ENCODE measurements at places on chromosomes 5 and 9.

- DNase-seq = no peak
These were observed 142.7 kb downstream of the PIP5K1B start for GRCh38 chr9:68847765-68848164.

DNA sequence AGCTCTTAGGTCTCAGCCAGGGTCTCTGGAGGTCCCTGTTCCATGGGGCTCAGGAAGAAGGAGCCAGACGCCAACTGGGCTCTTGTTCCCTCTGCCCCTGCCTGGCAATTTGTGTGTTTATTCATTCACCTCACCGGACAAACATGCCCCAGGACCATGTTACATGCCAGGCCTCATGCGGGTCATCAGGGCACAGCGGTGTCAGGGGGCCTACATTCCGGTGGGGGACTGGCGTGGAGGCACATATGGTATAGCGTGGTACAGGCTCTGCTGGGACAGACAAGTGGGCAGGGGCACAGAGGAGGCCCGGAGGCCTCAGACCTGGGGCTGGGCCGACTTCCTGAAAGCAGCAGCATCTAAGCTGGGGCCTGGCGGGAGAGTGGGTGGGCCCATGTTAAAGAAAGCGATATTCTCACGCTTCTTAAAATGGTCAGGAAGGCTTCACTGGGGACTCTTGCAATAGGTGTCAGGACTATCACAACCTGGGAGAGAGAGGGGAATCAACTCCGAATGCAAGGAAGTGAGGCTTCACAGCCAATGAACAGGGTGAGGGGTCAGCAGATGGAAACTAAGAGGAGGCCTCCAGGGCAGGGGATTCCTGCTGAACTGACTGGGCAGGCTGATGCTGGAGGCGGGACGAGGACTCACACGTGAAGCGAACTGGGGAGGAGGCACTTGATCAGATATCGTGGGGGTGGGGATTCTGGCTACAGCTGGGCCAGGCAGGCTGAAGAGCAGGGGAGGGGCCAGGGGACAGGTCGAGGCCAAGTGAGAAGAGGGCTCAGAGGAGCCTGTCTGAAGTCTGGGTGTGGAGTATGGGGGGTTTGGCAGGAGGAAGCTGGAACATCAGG lies 41.9 kb downstream of the NCS1 start:
- peak; percentile 96 for DNase-seq

DNA sequence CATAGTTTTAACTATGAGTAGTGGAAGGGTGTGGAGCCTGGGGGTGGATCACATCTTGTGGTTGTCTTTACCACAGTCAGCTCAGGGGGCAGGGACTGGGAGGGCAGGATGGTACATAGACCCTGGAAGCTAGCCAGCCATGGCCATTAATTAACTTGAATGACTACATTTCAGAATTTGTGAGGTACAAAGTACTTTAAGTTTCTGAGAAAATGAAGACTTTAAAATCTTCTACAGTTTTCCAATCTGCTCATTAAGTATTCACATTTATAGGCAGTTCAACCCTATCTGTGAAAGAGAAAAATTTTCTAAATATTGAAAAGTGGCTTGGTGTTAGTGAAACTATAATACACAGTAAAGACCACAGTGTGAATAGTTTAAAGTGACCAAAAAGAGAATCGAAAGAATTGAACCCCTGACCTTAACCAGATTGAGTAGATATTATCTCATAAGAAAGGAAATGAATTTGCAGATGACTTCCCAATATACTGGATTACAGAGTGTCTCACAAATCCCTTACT lies 234.2 kb upstream of the MEF2C start:
- DNase-seq = no peak

- peak; percentile 17 for DNase-seq
These were observed 84.6 kb downstream of the CEMIP2 start for GRCh38 chr9:71683598-71684235.

- no peak for DNase-seq
These were observed 235.3 kb downstream of the PRDM9 start for GRCh38 chr5:23742701-23743100.

DNA sequence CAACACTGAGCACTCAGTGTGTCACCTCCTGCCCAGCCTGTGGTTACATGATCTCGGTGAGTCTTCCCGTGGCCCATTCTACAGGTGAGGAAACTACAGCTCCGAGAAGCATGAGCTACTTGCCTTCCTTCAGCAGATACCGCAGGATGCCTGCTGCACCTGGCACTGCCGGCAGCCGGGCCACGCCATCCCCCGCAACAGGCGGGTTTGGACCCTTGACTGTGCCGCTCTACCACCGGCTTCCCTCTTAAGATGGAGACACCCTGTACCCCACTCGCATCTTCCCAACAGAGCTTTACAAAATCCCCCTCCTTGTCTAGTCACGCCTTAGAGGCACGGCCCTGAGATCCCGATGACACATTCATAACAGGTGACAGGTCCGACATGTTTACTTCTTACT lies 74.9 kb upstream of the OTULINL start:
- DNase-seq = no peak

DNA sequence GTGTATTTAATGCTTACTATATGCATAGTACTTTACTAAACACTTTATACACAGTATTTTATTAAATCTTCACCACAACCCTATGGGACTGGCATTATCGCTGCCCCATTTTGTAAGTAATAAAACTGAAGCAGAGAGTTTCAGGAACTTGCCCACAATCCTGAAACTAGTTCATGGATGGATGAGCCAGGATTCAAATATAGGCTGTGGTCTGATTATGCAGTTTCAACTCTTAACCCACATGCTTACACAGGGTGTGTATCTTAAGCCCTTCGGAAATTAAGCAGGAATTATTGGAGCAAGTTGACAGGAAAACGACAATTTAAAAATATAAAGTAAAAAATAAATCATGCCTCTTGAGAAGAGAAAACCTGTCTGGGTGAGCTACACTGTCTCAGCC lies 109.0 kb downstream of the ATP10B start:
- DNase-seq = no peak

GRCh38 chr9:85640425-85640824 lies 101.3 kb downstream of the AGTPBP1 start:
- DNase-seq = no peak

- no peak for DNase-seq
These were observed 1.2 kb downstream of the TENT4A start for GRCh38 chr5:6714226-6715041.

DNA sequence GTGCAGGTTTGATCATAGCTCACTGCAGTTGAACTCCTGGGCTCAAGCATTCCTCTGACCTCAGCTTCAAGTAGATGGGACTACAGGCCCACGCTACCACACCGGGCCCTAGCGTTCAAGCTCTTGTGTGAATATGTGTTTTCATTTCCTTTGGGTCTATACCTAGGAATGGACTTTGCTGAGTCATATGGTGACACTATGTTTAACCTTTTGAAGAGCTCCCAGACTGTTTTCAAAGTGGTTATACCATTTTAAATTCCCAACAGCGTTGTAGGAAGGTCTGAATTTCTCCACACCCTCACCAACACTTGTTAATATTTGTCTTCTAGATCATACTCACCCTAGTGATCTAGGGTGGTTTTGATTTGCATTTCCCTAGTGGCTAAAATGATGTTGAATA lies 33.5 kb downstream of the FAF2 start:
- no peak for DNase-seq

GRCh38 chr5:558871-559503 lies 34.7 kb upstream of the SLC9A3 start:
- no peak for DNase-seq

DNA sequence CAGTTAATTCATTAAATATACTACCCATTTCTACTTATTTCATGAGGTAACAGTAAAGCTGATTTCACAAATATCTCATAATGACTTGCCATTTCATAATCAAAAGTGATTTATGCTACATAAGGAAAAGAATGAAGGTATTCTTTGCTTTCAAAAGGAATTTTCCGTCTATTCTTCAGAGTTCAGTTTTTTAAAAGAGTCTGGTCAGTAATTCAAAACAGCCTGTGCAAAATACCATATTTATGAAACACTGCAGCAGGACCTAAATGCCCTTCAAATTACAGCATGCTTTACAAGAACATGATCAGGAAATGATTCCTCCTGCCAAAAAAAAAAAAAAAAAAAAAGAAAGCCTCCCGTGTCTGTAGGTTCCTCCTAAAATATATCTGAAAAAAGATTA lies 154.7 kb downstream of the KIAA0825 start:
- no peak for DNase-seq

DNA sequence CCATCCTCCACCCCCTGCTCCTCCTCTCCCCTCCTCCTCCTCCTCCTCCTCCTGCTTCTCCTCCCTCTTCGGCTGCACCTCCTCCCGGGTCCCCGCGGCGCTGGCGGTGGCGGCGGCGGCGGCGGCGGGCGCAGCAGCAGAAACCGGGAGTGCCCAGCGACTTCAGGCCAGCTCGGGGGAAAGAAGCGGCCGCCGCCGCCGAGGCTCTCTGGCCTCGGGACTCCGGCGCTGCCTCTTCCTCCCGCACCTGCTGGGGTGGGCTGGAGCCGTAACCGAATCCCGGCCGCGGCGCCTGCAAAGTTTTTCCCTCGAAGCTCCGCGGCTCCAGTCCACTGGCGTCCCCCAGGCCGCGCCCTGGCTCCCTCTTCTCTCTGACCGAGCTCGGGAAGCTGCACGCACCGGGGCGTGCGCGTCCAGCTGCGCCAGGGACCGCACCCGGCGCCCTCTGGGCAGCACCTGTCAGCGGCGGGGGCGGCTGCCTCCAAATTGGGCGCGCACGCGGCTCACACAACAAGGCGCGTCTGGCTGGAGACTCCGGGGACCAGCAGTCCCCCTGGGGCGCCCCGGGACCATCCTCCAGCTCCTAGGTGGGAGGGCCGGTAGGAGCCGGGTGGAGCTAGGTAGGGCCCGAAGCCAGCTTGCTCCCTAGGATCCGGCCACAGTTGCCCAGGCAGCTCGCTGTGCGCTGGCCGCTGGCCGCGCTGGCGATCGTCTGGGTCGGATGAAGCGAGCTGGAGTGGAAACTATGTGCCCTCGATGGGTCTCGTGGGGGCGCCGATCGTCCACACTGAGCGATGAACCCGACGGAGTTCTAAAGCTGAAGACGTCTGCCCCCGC lies at the start of gene MCTP1:
Gene MCTP1, minus strand, starts transcription at position 523 of the 837 bp plus-strand sequence.
- peak; percentile 59 for DNase-seq

DNA sequence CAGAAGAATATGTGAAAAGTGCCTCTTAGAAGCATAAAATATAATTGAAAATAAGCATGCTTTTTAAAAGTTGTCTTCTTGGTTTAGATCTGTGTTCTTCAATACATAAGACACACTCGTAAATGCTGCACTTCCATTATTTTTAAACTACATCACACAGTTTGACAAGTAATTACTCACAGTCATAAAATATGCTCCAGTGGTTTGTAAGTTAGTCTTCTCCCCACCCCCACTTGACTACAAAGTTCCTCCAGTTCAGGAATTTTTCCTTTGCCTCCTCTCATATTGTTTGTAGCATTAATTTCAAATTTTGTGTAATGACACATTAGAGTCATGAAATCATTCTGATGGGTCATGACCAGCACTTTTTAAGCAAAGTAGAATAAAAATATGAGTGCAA lies 60.3 kb upstream of the PTGER4 start:
- no peak for DNase-seq

DNA sequence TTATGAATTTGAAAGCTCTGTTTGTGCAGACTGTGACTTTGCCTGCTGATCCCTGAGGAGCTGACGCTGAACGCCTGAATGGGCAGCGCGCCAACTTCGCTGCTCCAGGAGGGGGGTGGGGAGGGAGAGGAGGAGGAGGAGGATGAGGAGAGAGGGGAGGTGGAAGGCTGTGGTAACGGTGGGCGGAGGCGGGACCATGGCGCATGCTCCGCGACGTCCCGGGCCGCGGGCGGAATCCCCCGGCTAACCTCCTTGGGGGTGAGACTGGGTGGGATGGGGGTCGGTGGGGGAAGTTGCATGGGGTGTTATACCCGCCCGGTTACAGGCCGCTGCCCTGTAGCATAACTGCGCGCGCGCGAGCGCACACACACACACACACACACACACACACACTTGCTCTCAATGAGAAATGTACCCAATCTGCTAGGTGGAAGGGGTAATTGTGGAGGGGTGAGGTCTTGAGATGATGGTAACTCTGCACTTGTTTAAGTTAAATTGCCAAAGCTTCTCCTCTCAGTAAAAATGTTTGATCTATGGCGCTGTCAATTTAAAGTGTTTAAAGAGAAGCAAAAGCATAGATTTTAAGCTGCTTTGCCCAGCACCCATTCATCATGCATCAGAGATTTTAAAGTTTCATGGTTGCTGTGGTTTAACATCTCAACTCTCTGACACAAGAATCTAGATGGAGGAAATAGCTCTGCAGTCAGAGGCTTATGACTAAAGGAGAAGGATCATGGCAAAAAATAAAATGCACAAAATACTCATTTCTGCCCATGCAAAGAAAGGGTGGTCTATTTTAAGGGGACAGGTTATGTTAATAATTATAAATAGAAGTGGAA lies 76.6 kb upstream of the TBCA start:
- DNase-seq = peak; percentile 75

DNA sequence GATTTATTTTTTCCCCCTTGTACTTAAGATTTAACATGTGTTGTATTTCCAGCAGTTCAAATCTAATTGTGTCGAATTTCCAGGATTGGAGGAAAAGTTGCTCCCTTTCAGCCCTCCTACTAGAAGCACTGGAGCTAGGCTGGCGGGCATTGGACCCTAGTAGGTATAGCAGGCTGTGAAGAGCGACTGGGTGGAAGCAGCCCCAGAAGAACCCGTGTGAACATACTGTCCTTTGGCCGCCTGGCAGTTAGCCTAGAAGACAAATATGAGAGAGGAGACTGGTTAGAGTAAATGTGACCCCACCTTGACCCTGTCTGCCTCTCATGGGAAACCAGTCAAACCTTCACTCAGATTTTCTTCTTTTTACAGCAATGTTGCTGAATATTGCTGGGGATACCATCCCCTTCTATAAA lies 13.9 kb downstream of the ALDOB start:
- no peak for DNase-seq

GRCh38 chr5:5437227-5438172 lies 15.0 kb downstream of the ICE1 start:
- DNase-seq = no peak

DNA sequence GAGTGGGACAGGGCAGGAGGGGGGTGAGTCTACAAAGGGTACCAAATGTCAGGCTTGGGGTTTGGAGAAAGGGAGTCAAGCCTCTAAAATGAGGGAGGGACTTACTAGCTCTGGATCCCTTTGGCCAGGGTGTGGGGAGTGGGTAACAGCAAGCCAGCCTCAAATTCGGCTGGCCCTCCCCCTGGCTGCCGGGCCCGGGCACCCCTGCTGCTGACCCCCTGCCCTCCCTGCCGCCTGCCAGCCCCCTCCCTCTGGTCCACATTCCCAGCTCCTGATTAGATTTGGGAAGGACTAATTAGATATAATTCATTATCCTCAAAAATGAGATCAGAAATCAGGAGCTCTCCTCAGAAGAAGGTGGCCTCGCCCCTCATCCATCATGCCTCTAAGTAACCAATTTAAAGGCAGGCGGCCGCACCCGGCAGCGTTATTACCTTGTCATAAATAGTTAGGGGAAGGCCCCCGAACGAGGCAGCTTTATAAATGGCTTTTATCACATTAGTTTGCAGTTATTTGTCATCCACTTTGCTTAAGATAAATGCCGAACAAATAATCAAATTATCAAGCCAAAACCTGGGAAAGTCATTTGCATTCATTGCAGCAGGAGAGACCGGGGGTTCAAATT lies 44.6 kb downstream of the LMX1B start:
- DNase-seq = no peak
